ENCODE measurements at places on chromosomes 12 and 14. TPM values are rescaled to one million over a fixed set of nuclear protein-coding genes. Genes with fewer than 3 reads are reported as not detected.

Gene GCN1
- 141 TPM for total RNA-seq

Gene MYO1H
- not detected for total RNA-seq

Gene GDF11
- total RNA-seq = 0.80 TPM

Gene CMKLR1
- 13.5 TPM for total RNA-seq

Gene C1R
- total RNA-seq = 149 TPM

Gene ALDH1L2
- total RNA-seq = 0.37 TPM

Gene LBHD2
- not detected for total RNA-seq

Gene CEP128
- total RNA-seq = 1.9 TPM

Gene SIX6
- not detected for total RNA-seq

Gene SERPINA1
- 35.2 TPM for total RNA-seq

Gene LUM
- total RNA-seq = 31.2 TPM

Gene PUS1
- total RNA-seq = 21.1 TPM

Gene MORN3
- total RNA-seq = 0.48 TPM

Gene SLC6A12
- 4.0 TPM for total RNA-seq
